Stimulated activated CD8-positive, alpha-beta memory T cell treated with anti-CD3 and anti-CD28 coated beads, Interleukin-4, amount 100 ng/mL, for 1 hour (primary cell): ENCODE measurements at places on chromosomes 12 and 14.

GRCh38 chr12:3041558-3042164, 35.5 kb upstream of the TSPAN9 start:
- no peak for DNase-seq

DNA sequence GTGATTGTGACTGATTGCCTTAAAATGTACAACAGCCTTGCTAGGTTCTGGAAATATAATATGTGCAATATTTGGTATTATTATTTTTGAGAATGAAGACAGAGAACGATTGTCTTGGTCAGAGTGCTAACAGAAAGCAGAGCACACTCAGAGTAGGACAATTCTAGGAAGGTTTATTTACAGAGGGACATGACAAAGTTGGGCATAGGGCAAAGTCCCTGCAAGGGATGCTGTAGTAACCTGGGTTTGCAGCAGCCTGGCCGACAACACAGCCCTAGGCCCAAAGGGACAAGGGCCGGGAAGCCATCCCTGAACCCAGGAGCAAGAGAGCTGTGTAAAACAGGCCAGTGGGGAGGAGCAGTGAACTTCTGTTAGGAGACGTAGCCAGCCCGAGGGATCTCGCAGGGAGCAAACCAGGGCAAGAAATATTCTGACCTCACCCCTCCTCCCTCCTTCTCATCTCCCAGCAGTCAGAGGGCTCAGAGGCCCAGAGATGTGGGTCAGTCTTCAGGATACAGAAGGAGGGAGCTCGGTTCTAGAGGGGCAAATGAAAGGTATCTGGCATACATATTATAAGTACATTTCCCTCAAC, 51.0 kb upstream of the FERMT2 start:
- DNase-seq = no peak

GRCh38 chr14:41609704-41610183, 3.1 kb downstream of the LRFN5 start:
- no peak for DNase-seq

DNA sequence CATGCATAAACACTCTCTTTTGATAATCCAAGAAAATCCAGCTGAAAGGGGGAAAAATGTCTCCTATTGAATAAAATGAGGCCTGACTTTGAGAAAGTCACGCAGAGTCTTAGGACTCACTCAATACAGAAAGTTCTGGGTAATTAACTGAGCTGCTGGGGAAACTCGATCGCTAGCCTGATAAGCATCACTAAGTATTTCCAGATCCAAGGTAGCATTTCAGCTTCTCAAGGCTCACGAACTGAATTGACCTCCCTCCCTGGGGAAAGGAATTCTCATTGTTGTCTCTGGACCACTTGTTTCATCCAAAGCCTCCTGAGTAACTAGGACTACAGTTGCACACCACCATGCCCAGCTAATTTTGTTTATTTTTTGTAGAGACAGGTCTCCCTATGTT, 13.8 kb upstream of the ANAPC5 start:
- DNase-seq = no peak

- DNase-seq = no peak
These were observed 2.7 kb upstream of the CLEC6A start for GRCh38 chr12:8453021-8453513.

- no peak for DNase-seq
These were observed 938.6 kb upstream of the MDGA2 start for GRCh38 chr14:48614003-48614402.

GRCh38 chr12:50038336-50038735, 13.0 kb upstream of the RACGAP1 start:
- no peak for DNase-seq

DNA sequence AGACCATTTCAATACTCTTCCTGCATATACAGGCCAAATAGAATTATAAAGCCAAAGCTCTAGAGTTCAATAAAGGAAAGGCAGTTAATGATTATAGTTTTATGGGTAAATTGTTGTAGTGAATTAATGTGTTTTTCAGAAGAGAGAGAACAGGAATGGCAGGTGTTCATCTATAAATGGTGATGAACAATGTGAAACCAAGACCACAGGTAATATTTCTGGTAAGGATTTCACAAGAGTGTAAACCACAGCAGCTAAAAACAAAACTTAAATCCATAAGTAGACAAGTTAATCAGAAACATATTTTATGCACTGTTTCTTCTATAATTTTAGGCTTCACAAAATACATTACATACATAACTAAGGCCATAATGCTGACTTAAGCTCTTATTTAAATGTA, 204.4 kb downstream of the SYT1 start:
- DNase-seq = no peak

GRCh38 chr14:96790186-96790585, 7.0 kb upstream of the VRK1 start:
- no peak for DNase-seq
